ENCODE measurements at places on chromosomes 5 and 9. TPM values are rescaled to one million over a fixed set of nuclear protein-coding genes. Genes with fewer than 3 reads are reported as not detected.

- H3K27me3 ChIP-seq, result no peaks in the 10 kb centered on the region
- H3K27ac ChIP-seq, result no peak overlapping the region
- H3K4me3 ChIP-seq, result no peak overlapping the region
Measured at GRCh38 chr9:28799876-28800275, 1226.6 kb upstream of the C9orf72 start.

DNA sequence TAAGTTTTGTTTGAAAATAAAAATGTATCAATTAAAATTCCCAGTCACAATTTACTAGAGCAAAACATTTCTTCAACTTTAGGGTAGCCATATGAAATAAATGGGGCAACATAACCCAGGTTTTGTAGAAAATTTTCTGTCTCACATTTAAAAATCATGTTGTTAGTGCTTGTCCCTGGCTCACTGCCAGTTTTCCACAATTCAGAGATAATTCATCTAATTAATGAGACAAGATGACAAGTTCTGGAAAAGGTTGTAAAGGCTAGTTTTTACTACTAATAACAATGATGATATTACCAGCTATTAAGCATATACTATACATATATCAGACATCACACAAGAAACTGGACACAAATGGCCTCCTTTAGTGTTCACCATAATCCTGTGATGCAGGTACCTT lies 45.9 kb downstream of the MEGF9 start:
- no peak for DNase-seq
- no peaks in the 10 kb centered on the region for H3K36me3 ChIP-seq
- H3K4me3 ChIP-seq, result no peak overlapping the region
- H3K27ac ChIP-seq, result no peak overlapping the region
- peaks cover 18% of the 10 kb centered on the region for H3K4me1 ChIP-seq

DNA sequence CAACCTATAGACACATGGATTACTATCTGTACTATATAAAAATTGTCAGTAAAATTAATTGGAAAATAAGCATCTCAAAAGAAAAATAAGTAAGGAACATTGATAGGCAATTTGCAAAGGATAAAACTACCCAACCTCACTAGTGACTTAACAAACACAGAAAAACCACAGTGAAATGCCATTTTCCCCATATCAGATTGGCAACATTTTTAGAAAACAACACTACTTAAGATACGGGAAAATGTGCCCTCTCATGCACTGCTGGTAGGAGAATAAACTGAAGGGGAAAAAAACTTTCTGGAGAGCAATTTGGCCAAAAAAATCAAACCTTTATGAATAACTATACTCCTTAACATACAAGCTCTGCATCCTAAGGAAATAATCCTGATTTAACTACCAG lies 254.0 kb downstream of the DEPDC1B start:
- no peak for DNase-seq
- no peaks in the 10 kb centered on the region for H3K4me1 ChIP-seq
- no peaks in the 10 kb centered on the region for H3K27me3 ChIP-seq
- H3K27ac ChIP-seq, result no peak overlapping the region

GRCh38 chr5:31614151-31615020 lies 24.5 kb upstream of the PDZD2 start:
- H3K36me3 ChIP-seq, result no peaks in the 10 kb centered on the region
- H3K4me3 ChIP-seq, result no peak overlapping the region
- no peaks in the 10 kb centered on the region for H3K4me1 ChIP-seq
- no peak for DNase-seq

The ZFR gene
- 86.4 TPM for total RNA-seq
